ENCODE measurements at places on chromosomes 5 and 9.

GRCh38 chr5:1292139-1292538 lies 2.7 kb downstream of the TERT start:
- peak; percentile 13 for DNase-seq

- DNase-seq, result no peak
These were observed 8.7 kb upstream of the GABRP start for GRCh38 chr5:170774831-170775230.

GRCh38 chr5:134449167-134449566 lies 37.5 kb upstream of the CDKN2AIPNL start:
- DNase-seq, result no peak

- DNase-seq, result peak; percentile 50
These were observed 13.2 kb downstream of the HNRNPH1 start for GRCh38 chr5:179610109-179610902.

GRCh38 chr5:56352808-56353590 lies 119.9 kb upstream of the ANKRD55 start:
- no peak for DNase-seq

DNA sequence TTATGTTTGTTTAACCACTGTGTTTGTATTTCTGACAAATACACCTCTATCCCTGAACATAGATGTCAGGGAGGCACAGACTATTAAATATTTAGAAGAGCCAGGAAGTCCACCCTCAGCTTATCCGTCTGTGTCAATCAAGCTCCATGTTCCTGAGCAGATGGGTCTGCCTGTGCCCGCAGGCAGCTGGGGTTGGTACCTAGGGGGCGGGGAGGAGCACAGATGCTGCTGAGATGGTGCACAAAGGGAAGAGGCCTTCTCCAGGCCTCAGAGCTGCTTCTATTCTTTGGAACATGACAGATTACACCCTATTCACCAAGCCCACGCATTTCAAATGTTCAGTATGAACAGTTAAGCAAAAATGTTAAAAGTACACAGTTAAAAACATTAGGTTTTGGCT lies 142.1 kb downstream of the EPB41L4A start:
- DNase-seq, result peak; percentile 92

GRCh38 chr5:138954257-138955012 lies 79.3 kb upstream of the LRRTM2 start:
- peak; percentile 100 for DNase-seq
